ENCODE measurements at places on chromosomes 5 and 9. TPM values are rescaled to one million over a fixed set of nuclear protein-coding genes. Genes with fewer than 3 reads are reported as not detected.

The SLC38A9 gene
- 41.0 TPM for polyA plus RNA-seq

The ABCA1 gene
- polyA plus RNA-seq = 17.2 TPM

The PCDHA7 gene
- polyA plus RNA-seq = 0.33 TPM

The KCTD16 gene
- 0.36 TPM for polyA plus RNA-seq

The SH3RF2 gene
- polyA plus RNA-seq = 1.1 TPM

The POU5F2 gene
- polyA plus RNA-seq = 0.03 TPM

The TAF1L gene
- polyA plus RNA-seq = 0.09 TPM

The SPINK5 gene
- polyA plus RNA-seq = 1.2 TPM

The FAM163B gene
- 2.2 TPM for polyA plus RNA-seq

The DRD1 gene
- polyA plus RNA-seq = 0.04 TPM

The FBXO4 gene
- 20.0 TPM for polyA plus RNA-seq

The PSD2 gene
- polyA plus RNA-seq = 1.4 TPM

The FRMD3 gene
- 2.5 TPM for polyA plus RNA-seq

The PCDHGB1 gene
- 1.7 TPM for polyA plus RNA-seq

The FBP2 gene
- polyA plus RNA-seq = 2.4 TPM

The RASEF gene
- 7.2 TPM for polyA plus RNA-seq

The PRRX2 gene
- polyA plus RNA-seq = 0.63 TPM

The LHFPL2 gene
- 43.8 TPM for polyA plus RNA-seq

The HSPB3 gene
- polyA plus RNA-seq = not detected

The SMIM27 gene
- 9.0 TPM for polyA plus RNA-seq

The FGF1 gene
- polyA plus RNA-seq = 1.4 TPM

The DAPK1 gene
- 220 TPM for polyA plus RNA-seq

The SLC22A4 gene
- polyA plus RNA-seq = 3.0 TPM

The PCDHGC5 gene
- 1.1 TPM for polyA plus RNA-seq

The LHX6 gene
- polyA plus RNA-seq = 20.5 TPM

The OXCT1 gene
- polyA plus RNA-seq = 27.8 TPM

The PPP2R2B gene
- 0.37 TPM for polyA plus RNA-seq

The RPP25L gene
- 26.2 TPM for polyA plus RNA-seq

The SLC6A7 gene
- not detected for polyA plus RNA-seq

The TEK gene
- 55.0 TPM for polyA plus RNA-seq

The GRIN1 gene
- 0.12 TPM for polyA plus RNA-seq

The ORM2 gene
- 1.4 TPM for polyA plus RNA-seq

The PLPPR1 gene
- 22.6 TPM for polyA plus RNA-seq

The LCN1 gene
- polyA plus RNA-seq = not detected

The SCGB3A2 gene
- 1,303 TPM for polyA plus RNA-seq

The PLEKHG4B gene
- 14.1 TPM for polyA plus RNA-seq

The KIF12 gene
- 48.4 TPM for polyA plus RNA-seq

The GABRA1 gene
- 0.80 TPM for polyA plus RNA-seq
